ENCODE measurements at places on chromosomes 6 and 20.
A peak's percentile ranks its signal among the peaks of the same experiment; 100 is the strongest.

- DNase-seq, result no peak
Measured at GRCh38 chr6:74093361-74093760, 397.4 kb downstream of the CD109 start.

GRCh38 chr20:63564036-63564810 lies 9.8 kb downstream of the HELZ2 start:
- no peak for DNase-seq

DNA sequence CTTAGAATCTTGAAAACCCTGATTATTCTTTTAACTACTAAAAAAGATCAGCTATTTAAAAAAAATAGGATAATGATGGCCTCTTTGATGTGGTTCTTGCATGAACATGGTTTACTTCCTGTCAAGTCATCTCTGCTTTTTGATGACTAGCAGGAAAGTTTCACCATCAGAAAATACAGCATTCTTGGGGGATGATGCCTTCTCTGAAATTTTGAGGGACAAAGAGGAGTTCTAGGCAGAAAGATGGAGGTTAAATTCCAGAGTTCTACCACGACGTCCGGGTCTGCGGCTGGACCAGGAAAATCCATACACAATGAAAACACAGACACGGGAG lies 130.4 kb downstream of the OLIG3 start:
- no peak for DNase-seq

- no peak for DNase-seq
Measured at GRCh38 chr6:42993445-42993844, 9.1 kb downstream of the PPP2R5D start.

GRCh38 chr20:60258255-60258863 lies 300.1 kb downstream of the CDH26 start:
- no peak for DNase-seq

- DNase-seq, result no peak
Measured at GRCh38 chr6:114439411-114439810, 96.6 kb upstream of the HS3ST5 start.

GRCh38 chr6:75167325-75167724 lies 38.5 kb downstream of the COL12A1 start:
- DNase-seq, result no peak

DNA sequence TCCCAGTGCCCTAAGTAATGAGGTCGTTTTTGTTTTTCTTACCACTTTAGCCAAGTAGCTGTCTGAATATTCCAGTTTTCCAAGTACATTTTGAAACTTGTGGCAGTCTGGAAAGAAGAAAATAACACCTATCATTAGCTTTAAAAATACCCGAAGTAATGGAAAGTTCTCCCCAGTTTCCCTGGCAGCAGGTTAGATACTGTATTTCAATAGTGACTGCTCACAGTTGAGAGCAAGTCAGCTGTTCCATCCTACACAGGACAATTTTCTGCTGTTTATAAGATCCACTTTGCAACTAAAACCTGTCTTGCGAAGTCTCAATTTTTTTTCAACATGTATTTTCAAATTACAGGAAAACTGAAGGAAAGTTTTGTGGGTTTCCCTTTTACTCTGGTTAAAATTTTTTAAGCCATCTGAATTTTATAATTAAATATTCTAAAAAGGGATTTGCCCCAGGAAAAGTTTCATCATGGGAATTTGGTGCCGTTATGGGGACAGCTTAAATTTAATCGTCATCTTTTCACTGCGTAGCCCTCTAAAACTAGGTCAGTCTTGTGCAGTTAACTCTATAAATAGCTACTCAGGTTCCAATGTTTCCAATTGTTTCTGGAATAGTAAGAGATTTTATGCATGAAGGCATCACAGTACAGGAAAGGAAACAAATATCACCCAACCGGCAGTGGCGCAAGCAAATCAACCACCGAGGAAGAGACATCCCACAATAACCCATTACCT lies 96.9 kb downstream of the MBOAT1 start:
- no peak for DNase-seq

GRCh38 chr6:34146801-34147592 lies 1.1 kb upstream of the GRM4 start:
- no peak for DNase-seq

DNA sequence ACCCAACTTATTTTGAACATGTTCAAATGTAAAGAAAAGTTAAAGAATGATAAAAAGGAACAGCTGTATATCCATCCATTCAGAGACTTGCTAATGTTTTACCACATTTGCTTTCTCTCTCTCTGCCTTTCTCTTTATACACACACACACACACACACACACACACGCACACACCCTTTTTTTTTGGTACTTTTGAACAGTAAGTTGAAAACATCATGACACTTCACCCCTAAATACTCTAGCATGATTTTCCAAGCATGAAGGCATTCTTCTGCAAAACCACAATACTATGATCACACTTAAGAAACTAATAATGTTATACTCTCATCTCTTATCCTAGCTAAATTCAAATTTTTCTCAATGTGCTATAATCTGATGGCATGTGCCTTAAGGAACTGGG lies 192.3 kb downstream of the UTRN start:
- no peak for DNase-seq

- DNase-seq, result no peak
Measured at GRCh38 chr20:6081236-6081635, 27.4 kb upstream of the LRRN4 start.

- DNase-seq, result no peak
Measured at GRCh38 chr20:18180815-18181214, 43.2 kb downstream of the KAT14 start.

GRCh38 chr6:127971945-127972391 lies 71.1 kb upstream of the THEMIS start:
- DNase-seq, result peak; percentile 38

GRCh38 chr6:89460713-89461112 lies 27.8 kb downstream of the ANKRD6 start:
- DNase-seq, result no peak

DNA sequence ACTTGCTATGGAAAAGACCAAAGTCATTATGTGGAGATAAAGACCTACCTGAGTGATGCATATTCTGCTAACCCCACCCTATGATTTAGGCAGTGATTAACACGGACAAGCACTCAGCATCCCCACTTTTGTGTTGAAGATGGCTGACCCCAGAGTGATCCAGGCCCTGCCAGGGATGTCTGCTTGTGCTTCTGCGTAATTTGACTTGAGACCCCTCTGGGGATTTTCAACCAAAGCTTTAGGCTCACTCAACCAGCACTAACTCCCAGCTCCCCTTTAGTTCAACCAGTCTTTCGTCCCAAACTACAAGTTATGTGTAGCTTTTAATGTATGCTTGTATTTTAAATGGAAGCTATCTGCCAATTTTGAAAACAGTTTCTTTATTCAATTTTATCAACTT lies 538.0 kb upstream of the ID4 start:
- DNase-seq, result no peak

GRCh38 chr20:60001108-60001507 lies 42.9 kb downstream of the CDH26 start:
- DNase-seq, result no peak

DNA sequence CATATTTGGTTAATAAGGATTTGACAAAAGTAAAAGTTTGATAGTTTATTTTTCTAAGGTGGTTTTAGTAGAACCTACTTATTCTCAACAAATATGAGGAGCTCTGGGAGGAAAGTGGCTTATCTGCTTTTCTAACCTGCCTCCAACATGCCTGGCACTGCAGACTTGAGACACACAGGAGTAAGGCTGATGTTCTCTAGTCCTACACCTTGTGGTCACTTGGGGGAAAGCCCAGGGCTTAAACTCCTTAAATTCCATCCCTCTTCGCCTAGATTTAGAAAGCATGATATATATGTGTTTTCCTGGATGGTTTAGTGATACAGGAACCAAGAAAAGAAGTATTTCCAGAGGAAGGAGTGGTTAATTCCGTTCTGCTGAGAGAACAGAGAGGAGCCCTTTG lies 39.9 kb upstream of the SAMD5 start:
- DNase-seq, result no peak

GRCh38 chr20:48266571-48266970 lies 481.3 kb upstream of the SULF2 start:
- no peak for DNase-seq

- no peak for DNase-seq
Measured at GRCh38 chr6:54697424-54697823, 149.1 kb upstream of the FAM83B start.

GRCh38 chr6:140846503-140847261 lies 1286.0 kb upstream of the GJE1 start:
- no peak for DNase-seq

DNA sequence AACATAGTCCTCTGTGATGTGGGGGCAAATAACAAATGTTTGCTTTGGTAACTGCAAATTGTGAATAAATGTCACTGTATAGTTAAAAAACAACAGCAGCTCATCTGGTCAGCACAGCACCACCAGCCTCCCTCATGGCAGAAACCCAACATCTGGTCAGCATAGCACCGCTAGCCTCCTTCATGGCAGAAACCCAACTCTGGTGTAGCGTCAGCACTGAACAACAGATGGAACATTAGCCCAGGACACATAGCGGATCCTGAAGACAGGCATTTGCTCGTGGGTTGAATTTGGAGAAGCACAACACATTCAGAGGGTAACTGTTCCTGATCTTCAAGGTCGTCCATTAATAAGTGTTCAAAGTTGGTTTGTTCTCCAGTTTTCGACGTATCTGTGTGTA lies 265.9 kb downstream of the DLL1 start:
- no peak for DNase-seq

DNA sequence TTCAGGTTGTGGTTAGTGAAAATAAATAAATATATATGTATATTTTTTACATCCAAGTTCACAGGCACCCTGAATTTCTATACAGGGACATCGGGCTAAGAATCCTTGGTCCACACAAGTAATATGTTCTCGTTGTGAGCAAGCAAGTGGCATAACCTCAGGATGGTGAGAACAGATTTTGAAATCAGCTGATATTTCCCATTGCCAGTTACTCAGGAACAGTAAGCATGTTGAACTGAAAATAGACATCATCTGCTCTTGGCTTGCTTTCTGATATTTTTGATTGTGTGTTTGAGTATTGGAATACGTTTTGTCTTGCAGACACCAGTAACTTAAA lies 87.7 kb downstream of the TRMT6 start:
- DNase-seq, result no peak

DNA sequence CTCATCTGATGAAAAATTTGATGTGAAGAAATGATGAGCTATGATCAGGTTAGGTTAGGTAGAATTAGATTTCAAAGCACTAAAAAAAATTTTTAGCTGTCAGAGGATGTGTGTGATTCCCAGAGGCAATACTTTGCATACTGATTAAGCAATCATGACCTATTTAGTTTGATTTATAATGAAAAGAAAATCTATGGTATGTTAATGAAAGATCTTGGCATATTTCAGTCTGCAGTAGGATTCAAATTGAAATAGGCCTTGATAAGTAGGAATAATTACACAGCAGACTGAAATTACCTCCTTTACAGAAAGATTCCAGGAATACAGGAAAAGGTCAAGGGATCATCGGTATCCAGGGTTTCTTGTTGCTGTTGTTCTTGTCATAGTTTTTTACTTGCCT lies 69.3 kb downstream of the HDDC2 start:
- DNase-seq, result no peak

DNA sequence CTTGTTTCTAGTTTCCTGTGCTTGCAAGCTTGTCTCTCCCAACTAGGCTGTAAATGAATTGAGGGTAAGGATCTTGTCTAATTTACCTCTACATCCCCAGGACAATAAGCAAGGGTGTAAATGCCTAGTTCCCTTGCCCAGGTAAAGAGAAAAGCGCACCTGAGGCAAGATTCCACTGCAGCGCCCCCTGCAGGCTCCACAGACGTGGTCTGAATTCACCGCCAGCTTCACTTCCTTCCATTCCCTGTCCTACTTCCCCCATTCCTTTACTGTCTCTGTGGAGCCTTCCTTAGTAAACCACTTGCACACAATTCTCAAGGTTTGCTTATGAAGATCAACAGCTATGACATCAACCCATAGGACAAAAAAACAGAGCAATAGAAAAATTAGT lies 42.3 kb downstream of the ANKEF1 start:
- DNase-seq, result no peak

GRCh38 chr6:22095836-22096235 lies 201.0 kb downstream of the PRL start:
- no peak for DNase-seq

DNA sequence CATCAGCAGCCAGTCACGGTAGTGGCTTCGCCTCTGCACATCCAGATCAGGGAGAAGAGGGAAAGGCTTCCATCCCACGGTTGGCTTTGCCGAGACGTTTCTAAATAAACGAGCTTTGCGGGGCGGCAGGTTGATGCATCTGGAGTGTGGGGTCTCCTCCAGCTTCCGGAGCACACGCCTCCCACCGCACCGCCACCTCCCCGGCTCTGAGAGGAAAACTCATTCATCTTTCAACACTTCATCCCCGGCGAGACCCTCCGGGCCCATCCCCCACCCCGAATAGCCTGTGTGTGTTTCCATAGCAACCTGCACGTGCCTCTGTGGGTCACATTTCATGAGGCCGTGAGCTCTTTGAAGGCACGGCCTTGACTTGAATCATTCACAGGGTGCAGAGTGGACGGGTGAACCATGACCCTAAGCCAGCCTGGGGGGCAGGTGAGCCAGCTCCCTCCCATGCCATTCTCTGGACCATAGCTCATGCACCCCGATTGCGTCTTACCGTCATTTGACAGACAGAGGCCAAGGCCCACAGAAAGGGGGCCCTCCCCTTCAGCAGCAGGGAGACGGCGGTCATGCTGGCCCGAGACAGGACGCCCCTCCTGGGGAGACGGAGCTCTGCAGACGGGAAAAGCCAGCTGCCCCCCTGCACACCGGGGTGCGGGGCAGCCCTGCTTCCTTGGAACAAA lies 16.2 kb upstream of the CHRNA4 start:
- no peak for DNase-seq

DNA sequence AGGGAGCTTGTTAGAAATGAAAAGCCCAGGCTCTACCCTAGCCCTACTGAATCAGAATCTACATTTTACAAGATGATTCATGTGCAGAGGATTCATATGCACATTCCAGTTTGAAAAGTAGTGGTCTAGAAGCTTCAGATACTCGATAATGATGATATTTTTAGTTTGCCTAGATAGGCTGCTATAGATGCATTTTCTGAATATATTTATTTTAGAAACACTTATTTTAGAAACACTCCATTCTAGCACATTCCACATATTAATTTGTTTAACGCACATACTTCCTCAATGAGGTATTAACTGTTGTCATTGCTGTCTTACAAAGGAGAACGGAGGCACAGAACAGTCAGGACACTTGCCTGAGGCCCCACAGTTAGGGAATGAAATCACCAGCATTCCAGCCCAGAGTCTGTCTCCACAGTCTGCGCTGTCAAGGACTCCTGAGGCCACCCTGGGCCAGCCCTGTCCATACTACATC lies 64.4 kb downstream of the SNAP25 start:
- DNase-seq, result no peak

- DNase-seq, result no peak
Measured at GRCh38 chr6:116047173-116047933, 13.3 kb downstream of the FRK start.

GRCh38 chr6:31466466-31466865 lies 31.5 kb upstream of the MICB start:
- DNase-seq, result no peak

DNA sequence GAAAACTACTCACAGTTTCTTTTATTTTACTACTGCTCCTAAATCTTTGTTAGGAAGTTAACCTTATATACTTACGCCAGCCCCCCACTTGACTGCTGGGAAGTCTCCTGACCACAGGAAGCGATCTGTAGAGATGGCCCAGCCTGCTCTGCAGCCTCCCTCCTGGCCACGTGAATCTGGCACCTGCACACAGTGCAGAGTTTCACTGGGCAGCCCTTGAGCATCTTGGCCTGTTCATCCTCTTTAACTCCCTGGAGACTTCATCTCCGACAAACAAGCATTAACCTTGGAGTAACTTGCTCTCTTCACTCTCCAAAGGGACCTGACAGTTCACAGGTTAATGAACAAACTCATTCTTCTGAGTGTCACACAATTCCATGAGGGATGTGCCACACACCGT lies 294.1 kb downstream of the BTBD9 start:
- DNase-seq, result no peak
